ENCODE measurements at places on chromosomes 1 and 21.

DNA sequence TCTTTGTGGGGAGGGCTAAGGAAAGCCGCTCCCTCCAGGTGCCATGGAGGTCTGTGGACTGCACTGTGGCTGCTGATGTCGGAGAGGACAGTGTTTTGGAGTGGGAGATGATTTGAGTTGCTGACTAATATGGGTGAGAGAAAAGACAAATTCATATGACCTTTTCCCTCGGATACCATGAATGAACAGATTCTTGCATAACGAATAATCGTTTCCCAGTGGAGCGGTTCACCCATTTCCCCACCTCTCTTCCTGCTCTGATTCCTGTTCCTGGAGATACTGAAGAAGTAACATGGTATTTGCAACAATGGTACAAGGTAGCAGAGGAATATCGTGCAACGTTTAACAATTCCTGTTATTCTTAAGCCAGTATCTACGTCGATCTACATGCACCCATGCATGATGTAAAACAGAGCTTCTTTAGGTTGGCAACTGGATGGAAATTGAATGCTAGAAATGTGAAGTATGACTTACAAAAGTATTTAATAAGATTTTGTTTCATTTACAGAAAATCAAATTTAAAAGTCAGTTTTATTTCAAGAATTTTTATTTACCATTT lies 227.1 kb downstream of the TOMM20 start:
- no peak for DNase-seq

GRCh38 chr1:160058087-160058486 lies 11.9 kb downstream of the KCNJ10 start:
- no peak for DNase-seq

DNA sequence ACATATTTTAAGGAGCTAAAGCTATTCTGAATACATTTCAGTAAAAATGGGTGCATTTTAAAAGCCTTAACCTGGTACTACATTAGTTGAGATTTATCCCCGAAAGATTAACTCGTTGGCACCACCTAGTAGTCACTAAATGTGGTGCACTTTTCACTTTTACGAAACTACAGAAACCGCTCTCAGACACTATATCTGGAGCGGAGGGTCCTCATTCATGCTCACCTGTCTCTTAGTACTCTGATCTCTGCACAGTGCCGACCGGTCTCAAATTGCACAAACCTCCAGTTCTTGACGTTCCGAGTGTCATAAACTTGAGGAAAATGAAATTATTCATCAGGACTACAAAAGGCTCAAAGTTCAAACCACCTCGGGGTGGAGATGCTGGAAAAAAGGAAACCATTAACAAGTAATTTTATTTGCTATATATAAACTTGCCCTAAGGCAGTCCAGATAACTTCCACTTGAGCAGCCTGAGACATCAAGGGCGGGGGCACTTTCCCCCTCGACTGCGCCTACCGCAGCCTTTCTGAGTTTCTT lies 722 bp downstream of the LZIC start:
- DNase-seq: peak; percentile 41

DNA sequence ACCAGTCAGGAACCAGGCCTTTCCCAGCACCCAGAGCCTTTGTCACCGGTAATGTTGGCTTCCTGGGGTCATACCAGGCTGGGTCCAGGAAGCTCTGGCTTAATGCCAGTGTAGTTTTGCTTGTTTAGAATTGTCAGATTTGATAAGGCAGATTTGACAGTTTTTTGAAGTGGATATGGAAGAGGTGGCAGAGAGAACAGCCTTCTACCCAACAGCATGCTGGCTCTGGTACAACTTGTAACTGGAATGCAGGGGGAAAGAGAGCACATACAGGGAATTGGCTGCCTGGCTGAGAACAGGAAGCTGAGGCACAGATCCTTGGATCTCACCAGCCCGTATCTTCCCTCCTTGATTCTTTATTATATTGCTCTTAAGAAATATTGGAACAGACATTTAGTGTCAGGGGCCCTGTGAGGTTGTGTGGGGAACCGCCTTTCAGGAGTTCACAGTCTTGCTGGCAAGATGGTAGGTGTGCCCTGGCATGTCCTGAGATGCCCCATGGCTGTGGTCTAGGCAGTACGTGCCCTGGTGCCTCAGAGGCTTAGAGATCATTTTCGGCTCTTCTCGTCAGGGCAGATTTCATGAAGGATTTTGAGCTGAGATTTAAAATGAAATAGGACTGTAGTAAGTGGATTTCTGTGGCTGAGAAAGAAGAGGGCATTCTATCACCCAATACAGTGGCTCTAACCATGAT lies 227.0 kb downstream of the PBX1 start:
- no peak for DNase-seq

DNA sequence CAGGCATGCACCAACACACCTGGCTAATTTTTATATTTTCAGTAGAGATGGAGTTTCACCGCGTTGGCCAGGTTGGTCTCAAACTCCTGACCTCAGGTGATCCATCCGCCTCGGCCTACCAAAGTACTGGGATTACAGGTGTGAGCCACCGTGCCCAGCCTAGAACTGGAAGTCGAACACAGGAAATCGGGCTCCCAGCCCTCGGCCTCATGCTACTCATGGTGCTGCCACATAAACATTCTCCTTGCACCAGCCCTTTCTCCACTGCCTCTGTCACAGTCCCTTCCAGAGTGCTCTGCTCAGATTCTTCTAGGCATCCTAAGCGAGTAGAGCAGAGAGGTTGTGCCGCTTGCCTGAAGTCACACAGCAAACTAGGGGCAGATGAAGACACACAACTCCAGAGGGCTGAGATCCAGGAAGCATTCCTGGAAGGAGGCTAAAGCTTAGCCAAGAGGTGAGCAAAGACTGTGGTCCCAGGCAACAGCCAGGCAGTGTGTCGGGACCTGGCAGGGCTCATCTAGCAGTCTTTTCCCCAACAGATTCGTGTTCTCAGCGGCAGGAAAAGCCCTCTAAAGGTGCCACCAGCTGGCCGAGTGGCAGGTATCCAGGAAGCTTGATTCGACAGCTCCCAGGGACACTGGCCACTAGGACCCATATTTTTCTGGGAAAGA lies 29.6 kb upstream of the NPPB start:
- no peak for DNase-seq

DNA sequence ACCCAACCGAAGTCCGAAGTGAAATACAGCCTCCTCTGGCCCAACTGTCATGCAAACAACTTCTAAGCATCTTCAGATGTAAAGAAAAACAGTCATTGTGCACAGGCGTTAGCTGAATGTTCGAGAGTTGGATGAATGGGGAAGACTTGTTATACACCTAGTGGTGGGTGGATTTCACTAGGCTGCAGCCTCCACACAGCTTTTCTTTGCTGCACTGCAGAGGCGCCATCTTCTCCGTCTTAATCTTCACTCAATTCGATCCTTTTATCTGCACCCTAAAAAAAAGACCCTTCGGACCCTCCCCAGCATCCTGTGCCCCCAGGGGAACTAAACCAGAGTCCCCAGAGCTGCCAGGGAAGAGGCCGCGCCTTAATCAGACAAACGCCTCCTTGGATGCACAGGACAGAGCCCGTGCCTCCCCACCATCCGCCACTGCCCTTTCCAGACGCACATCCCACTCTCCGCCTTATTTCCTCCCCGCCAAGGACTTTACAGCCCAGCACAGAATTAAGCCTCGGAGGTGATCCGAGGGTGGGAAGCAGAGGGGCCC lies 1.4 kb downstream of the APP start:
- peak; percentile 65 for DNase-seq

DNA sequence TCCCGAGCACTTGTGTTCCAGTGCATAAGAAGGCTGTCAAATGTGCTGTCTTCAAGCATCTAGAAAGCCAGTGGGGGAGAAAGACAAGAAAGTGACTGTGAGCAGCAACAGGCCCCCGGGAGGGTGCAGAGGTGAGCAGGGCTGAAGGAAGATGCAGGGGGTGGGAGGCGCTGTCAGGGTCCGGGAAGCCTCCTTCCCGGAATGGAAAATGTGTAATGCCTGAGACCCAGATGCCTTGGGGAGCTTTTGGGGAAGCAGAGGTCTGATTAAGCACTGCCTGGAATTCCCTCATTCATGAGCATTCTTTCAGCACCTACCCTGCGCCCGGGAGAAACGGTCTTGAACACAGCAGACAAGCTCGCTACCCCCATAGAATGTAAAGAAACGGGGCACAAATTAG lies 1.3 kb downstream of the NPHP4 start:
- DNase-seq: no peak

DNA sequence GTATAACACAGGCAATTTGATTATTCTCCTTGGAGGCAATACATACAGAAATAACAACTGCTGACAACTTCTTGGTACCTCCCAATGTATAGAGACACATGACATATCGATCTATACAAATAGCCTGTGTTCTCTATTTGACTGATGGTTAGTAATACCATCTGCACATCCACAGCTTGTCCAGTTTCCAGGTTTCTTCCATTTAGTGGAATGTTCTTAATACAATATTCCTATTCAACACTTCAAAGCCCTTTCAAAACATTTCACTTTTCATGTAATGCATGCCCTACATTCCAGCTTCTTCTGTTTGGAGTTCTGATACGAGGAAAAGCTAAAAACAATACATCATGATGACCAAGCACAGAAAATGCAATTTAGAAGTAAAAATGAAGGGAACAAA lies 37.0 kb upstream of the GORAB start:
- DNase-seq: no peak

GRCh38 chr1:99252630-99253029 lies 11.7 kb upstream of the PLPPR4 start:
- no peak for DNase-seq

- no peak for DNase-seq
These were observed 542.8 kb upstream of the BEND5 start for GRCh38 chr1:49319426-49319963.

DNA sequence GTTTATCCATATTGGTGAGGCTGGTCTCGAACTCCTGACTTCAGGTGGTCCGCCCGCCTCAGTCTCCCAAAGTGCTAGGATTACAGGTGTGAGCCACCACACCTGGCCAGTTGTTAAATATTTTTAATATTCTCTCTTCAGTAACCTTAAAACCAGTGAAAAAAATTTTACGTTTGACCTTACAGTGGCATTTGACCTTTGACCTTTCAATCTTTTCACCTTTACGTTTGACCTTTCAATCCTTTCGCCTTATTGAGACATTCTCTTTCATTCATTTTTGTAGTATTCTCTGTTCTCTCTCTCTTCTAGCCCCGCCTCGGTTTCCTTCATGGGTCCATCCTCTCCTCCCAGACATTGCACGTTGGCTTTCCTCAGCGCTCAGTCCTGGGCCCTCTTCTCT lies 277.9 kb downstream of the DNM3 start:
- DNase-seq: no peak

DNA sequence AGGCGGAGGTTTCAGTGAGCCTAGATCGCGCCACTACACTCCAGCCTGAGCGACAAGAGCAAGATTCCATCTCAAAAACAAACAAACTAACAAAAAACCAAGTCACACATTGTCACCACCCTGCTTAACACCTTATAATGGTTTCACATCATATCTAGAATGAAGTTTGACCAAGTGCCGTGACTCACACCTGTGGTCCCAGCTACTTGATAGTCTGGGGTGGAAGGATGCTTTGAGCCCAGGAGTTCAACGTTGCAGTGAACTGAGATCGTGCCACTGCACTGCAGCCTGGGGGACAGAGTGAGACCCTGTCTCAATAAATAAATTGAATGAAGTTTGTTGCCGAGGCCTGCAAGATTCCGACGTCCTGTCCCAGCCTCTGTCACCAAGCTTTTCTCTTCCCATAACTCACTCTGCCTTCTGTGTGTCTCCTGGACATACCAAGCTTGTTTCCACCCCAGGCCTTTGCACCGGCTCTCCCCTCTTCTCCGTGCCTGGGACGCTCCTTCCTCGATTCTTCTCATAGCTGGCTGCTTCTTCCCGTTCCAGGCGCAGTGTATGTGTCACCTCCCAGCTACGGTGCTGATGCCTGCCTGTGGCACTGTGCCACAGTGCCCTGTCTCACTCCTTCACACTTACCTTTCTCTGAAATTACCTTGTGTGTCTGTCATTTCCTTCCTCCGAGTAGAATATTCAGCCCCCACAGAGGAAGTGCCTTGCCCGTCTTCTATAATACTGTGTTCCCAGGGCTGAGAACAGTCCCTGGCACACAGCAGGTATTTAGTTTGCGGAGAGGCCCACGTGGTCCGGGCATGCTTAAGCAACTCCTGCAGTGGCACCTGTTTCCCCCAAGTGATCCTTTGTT lies 3.8 kb upstream of the SELENON start:
- DNase-seq: no peak

- DNase-seq: no peak
These were observed 267.0 kb downstream of the NUF2 start for GRCh38 chr1:163588796-163589195.

DNA sequence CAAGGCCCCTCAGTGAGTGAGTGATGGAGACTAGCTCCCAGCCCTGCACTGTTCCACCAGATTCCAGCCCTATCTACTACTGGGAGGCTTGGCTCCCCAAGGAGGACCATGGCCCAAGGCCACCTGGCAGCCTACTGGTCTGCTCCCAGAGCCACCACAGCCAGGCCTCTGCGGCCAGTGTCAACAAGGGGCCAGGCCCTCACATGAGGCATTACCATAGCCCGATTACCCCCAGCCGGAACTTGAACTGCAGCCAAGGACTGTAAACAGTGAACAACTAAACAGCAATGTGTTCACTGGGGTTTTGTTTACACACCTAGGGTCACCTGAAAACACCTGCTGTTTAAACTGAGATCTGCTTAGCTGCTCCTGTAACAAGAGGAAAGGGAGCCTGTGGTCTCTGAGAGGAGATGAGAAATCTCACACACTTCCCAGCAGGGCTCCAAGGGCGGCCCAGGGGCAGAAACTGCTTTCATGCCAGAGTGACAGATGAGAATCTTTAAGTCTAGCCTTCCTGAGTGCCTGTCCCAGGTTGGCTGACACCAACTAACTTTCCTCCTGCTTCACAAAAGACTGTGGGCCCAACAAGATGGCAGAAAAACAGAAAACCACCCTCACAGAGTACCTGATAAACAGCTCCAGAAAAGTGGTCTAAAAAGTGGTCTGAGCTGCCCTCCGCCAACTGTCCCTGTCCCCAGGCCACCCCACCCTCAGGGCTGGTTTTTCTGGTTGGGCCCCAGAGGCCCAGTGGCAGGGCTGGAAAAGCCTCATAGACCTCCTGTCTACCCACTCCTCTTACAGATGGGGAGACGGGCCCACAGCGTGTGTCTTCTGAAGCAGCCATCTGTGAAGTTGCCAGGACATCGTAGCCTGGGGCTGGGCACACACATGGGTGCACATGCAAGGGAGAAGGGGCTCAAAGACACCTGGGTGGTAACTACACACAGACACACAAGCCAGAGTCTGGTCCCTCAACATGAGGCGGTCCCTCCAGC lies 28.8 kb downstream of the MEF2D start:
- DNase-seq: no peak
